ENCODE measurements at places on chromosomes 7 and 10.

DNA sequence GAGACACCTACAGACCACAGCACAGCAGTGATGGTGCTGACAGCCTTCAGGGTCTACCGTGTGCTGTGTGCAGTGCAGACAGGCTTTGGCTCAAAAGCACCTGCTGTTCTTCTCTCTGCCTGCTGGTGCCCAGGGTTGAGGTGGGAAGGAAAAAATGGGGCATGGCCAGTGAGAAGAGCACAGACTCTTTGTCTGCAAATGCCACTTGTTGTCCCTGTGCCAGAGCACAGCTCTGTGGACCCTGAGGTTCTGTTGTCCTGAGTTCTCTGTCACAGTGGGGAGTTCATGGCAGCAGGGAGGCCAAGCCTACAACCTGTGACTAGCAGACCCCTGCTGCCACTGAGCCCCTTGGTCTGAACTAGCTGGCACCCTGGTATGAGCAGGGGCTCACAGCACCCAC lies 376.7 kb downstream of the GLRX3 start:
- no peak for DNase-seq

GRCh38 chr7:89621925-89622641 lies 532.2 kb upstream of the STEAP1 start:
- no peak for DNase-seq

GRCh38 chr10:71268247-71268691 lies 50.8 kb upstream of the SLC29A3 start:
- no peak for DNase-seq

DNA sequence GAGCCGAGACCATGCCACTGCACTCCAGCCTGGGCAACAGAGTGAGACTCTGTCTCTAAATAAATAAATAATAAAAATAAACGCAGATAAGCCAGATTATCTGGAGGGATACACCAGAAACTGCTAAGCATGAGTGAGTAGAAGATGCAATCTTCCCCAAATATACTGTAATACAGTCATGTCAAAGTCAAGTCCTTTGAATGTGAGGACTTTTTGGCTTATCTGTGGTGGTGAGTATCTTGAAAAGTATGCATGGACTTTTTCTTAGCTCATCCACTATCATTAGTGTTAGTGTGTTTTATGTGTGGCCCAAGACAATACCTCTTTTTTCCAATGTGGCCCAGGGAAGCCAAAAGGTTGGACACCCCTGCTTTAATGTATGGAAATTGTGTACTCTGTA lies 44.7 kb upstream of the PITRM1 start:
- no peak for DNase-seq
